ENCODE measurements at places on chromosomes 12 and 14.

GRCh38 chr12:10215436-10215835 is 2.8 kb downstream of the GABARAPL1 start:
- DNase-seq: no peak

- no peak for DNase-seq
Measured at GRCh38 chr14:39763402-39763890, 331.2 kb upstream of the FBXO33 start.

- no peak for DNase-seq
Measured at GRCh38 chr12:15193946-15194345, 27.3 kb downstream of the RERG start.

DNA sequence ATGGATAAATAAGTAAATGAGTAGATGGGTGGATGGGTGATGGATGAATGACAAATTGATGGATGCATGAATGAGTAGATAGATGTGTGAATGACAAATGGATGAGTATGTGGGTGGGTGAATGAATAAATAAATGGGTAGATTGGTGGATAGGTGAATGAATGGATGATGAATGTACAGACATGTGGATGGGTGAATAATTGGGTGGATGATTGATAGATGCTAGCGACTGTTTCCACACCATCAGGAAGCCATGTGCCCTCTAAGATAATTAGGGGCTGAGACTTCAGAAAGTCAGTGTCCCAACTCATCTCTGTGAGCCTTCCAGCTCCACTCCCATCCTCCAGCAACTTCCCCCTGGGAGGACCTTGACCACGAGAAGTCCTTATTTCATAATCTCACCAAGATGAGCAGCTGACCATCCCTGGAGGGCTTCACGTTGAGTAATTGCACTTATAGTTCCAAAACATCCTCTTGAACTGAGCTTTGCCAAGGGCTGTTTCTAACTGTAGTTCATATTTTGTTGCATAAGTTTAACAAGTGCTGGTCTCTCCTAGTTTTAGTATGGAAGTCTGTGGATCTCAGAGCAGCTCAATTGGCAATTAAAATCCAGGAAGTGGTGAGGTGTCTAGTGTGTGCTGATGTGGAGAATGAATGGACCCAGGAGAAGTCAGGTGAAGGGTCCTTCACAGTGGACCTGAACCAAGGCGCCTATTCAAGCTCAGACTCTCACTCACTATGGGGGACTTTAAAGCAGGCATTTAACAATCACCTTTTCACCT is 295.7 kb downstream of the ADGRD1 start:
- no peak for DNase-seq

GRCh38 chr12:75872762-75873161 is 158.8 kb downstream of the PHLDA1 start:
- no peak for DNase-seq

DNA sequence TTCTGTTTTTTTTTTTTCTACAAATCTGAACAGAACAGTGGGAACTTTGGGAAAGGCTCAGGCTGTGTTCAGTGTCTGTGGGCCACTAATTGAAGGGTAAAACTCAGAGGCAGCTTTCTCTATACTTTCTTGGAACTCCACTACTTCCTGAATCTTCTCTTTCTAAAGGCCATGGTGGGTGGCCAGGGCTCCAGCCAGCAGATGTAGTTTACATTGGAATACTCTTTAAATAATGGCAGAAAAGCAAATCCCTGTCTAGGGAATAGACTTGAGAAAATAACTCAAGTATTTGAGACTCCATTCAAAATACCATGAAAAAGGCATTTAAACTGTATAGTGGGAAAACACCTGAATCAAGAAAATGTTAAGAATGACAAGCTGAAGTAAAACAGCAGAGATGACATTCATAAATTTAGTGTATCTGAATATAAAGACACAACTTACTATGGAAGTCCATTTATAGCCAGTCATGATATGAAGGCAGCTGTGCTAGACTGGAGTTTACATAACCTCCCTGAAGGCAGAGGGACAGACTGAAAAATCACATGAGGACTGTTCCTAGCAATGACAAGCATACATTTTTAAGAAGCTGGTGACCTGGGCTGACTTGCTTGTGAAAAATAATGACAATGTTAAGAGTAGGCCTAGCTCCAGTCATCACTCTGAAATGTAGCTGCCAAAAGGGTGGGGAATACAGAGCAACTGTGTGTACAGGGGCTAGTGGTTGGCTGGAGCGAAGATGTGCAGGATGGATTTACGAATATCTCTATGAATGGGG is 168.6 kb downstream of the STXBP6 start:
- DNase-seq: no peak

DNA sequence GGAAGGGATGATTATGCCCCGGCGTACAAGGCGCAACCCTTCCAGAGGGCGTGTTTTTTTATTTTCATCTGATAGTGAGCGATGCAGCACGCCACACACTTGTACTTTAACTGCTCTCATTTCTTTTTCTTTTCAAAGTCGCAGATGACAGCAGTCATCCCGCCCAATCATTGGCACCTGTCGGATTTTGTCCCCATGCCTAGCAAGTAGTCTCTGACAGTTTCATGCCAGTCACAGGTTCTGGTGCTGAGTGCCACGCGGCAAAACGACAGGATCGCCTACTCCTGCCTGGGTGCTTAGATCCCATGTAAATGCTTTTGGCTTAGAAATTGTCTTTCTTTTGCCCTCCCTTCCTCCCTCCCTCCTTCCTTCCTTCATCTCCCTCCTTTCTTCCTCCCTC is 117.7 kb downstream of the GLT1D1 start:
- no peak for DNase-seq

GRCh38 chr12:71626768-71627167 is 36.9 kb downstream of the ZFC3H1 start:
- no peak for DNase-seq

DNA sequence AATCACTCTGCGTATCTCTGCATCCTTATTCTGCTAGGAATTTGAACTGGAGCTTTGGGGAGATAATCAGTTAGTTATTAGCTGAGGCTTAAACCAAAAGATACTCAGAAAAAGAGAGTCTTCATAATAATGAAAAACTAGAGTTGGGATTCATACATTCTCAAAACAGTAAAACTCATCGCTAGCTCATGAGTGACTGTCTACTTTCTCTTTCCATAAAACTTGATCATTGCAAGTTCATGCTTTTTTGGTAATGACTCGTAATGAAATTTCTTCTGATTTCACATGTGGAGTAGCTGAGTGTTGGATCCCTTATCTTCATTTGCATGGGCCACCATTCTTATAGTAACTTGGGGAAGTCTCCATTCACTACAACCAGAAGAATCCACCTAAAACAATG is 397.7 kb downstream of the PDZRN4 start:
- no peak for DNase-seq

DNA sequence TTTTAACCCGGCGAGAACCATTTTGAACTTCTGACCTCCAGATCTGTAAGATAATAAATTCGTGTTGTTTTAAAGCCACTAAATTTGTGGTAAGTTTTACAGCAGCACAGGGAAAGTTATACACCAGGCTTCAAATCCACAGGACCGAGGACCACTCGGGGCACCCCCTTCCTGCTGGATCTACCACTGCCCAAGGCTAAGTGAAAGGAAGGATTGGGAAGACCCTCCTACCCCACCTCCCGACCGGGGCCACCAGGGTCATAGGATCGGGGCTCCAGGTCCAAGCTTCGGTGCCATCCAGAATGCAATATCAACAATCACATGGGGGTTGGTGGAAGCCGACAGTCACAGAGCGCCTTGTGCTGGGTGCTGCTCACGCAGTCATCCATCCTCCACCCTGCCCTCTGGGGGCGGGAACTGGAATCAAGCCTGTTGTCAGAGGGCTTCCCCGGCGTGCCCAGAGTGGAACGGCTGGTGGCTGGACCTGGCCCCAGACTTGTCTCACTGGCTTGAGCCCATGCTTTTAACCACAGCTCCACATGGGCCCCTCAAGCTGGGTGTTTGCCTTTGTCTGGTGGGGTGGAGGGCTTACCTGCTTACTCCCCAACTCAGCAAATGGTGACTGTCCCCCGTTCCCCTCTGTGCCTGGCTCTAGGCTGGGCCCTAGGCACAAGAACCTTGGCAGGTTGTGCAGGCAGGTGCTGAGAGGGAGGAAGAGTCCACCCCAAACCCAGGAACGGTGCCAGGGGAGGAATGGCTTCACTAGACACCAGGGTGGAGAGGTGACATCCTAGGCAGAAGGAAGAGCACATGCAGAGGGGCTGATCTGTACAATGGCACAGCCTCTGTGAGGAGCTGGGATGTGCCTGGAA is 180.3 kb upstream of the RTL1 start:
- no peak for DNase-seq

GRCh38 chr14:99754141-99755067 is 38.8 kb upstream of the EML1 start:
- DNase-seq: no peak

DNA sequence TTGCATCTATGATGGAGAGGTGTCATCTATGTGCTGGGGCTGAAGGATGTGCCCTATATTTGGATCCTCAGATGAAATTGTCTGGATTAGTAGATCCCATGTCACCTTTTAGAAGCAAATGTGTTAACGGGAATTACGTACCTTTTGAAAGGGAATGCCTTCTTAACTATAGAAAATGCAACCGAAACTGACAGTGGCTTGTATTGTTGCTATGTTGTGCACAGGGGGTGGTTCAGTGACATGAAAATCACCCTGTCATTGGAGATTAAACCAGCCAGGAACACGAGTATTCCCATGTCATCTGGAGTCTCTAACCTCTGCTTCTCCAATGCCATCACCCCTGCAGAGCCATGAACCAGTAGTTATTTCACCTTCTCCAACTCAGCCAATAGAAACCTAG is 110.2 kb downstream of the METTL25 start:
- DNase-seq: no peak

DNA sequence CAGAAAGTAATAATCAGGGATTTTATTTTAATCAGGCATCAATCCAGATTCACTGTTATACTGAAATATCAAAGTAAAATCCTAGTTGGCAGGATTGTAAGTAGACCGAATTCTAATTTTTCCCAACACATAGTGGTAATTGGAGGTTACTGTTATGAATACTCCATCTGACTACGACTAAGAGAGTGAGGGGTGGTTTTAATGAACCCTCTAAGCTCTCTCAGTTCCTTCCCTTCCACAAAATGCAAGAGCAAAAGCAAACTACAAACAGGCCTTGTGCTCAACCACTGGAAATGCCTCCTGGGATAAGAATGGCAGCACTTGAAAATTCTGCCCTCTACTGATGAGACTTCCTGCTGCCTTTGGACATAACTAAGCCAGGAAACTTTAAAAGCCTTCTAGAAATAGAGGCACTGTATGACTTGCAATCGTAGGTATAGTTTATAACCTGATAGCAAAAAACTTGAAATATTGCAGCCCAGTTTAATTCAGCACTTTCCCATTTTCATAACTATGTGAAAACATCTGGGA is 184.8 kb downstream of the SLC16A7 start:
- no peak for DNase-seq

- no peak for DNase-seq
Measured at GRCh38 chr12:118098401-118098800, 5.4 kb downstream of the VSIG10 start.

DNA sequence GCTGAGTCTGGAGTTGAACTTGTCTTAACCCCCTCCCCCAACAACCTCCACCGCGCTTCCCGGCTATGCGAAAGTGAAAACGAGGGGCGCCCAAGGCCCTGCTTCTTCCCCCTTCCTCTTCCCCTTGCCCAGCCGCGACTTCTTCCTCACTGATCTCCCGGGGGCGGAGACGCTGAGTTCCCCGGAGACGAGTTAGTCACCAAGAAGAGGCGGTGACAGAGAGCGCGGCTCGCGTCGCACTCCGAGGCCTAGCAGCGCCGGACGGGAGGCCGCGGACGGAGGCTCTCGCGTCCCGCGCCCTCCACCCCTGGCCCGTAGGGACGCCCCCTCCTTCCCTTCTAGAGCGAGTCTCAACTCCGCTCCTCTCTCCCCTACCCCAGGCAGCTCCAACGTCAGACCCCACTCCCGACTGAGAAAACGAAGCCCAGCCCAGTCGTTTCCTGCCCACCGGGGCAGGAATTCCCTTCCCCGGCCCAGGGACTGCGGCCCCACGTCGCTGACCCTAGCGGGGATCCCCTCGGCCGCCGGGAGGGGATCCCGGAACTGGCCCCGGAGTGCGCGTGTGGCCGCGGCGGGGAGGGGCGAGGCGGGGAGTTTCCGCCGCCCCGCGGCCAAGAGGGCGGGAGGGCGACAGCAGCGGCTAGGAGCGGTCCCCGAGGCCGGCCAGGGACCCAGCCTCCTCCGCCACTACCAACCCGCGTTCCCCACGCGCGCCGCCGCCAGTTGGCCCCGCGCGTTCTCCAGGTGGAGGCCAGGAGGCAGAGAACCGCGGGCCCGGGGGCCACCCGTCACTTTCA is 1.4 kb downstream of the BAZ1A start:
- peak; percentile 51 for DNase-seq

GRCh38 chr14:63933110-63933509 is 80.3 kb downstream of the SYNE2 start:
- no peak for DNase-seq

DNA sequence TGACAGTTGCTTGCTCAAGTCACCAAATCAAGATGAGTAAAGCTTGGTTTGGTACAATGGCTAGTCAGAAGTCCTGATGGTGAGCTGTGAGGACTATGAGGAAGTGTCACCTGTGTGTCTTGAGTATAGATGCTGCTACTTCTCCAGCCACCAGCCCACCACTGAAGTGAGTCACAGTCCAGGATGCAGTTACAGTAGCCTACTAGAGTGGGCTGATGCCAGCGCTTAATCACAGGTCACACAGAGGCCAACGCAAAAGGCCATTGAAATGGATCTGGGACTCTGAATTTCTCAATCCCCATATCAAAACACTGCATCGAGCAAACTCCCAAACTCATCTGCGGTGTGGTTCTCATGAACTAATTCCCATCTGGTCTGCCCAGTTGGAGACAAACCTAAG is 223.1 kb downstream of the ANO6 start:
- no peak for DNase-seq

- no peak for DNase-seq
Measured at GRCh38 chr12:102522768-102523167, 42.4 kb upstream of the IGF1 start.

DNA sequence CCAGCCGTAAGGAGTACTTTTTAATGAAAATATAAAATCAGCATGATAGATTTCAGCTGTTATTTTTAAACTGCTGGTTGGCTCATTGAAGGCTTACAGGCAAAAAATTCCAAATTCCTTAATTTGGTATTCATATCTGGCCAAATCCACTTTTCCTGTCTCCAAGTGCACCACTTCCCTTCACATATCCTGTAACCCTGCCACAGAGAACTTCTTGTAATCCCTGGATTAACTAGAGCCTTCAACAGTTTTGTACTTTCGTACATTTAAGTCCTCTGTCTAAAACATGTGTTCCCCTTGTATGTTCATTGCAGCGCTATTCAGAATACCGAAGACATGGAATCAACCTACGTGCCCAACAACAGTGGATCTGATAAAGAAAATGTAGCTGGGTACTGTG is 9.6 kb downstream of the PUS7L start:
- no peak for DNase-seq

DNA sequence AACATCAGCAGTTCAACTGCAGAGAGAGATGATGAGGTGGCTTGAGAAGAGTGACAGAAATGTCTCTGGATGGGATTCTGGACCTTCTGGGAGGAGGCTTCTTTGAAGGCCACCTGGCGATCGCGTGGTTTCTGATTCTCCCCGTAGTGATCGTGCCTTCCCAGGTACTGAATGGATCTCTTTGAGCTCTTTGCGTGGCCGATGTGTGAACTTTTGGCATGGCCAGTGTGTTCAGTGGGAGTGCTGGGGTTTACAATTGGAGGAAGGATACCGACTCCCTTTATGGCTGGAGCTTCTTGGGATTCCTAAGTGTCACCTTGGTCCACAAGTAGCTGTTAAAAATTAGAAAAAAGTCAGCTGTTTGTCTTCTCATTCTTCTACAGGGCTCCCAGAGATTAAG is 374.7 kb downstream of the C12orf75 start:
- DNase-seq: no peak

Data from stimulated activated CD8-positive, alpha-beta memory T cell treated with anti-CD3 and anti-CD28 coated beads, Interleukin-7, amount 100 ng/mL, for 1 hour (primary cell).